ENCODE measurements at places on chromosomes 11 and 22. TPM values are rescaled to one million over a fixed set of nuclear protein-coding genes. Genes with fewer than 3 reads are reported as not detected.

Gene KCNK4
- total RNA-seq, result not detected

Gene WBP2NL
- not detected for total RNA-seq

Gene SHISAL1
- 1.6 TPM for total RNA-seq

Gene CCDC116
- not detected for total RNA-seq

Gene DEUP1
- total RNA-seq, result not detected

GRCh38 chr11:19879307-19880087, 166.9 kb downstream of the NAV2 start:
- peaks cover 52% of the 10 kb centered on the region for H3K36me3 ChIP-seq
- no peak for DNase-seq
- no peak overlapping the region for H3K4me3 ChIP-seq
- no peaks in the 10 kb centered on the region for H3K27me3 ChIP-seq

GRCh38 chr11:77211594-77212251, 83.7 kb downstream of the MYO7A start:
- H3K36me3 ChIP-seq, result no peaks in the 10 kb centered on the region
- H3K4me1 ChIP-seq, result no peaks in the 10 kb centered on the region
- no peaks in the 10 kb centered on the region for H3K27me3 ChIP-seq
- no peak overlapping the region for H3K27ac ChIP-seq

Data from ascending aorta (tissue), 2 donors.